Stimulated activated CD4-positive, alpha-beta T cell treated with anti-CD3 and anti-CD28 coated beads, Interleukin-2, amount 100 ng/mL, for 24 hours (primary cell): ENCODE measurements at places on chromosomes 2 and 18.

GRCh38 chr2:136206613-136207012, 88.7 kb upstream of the CXCR4 start:
- DNase-seq: no peak

DNA sequence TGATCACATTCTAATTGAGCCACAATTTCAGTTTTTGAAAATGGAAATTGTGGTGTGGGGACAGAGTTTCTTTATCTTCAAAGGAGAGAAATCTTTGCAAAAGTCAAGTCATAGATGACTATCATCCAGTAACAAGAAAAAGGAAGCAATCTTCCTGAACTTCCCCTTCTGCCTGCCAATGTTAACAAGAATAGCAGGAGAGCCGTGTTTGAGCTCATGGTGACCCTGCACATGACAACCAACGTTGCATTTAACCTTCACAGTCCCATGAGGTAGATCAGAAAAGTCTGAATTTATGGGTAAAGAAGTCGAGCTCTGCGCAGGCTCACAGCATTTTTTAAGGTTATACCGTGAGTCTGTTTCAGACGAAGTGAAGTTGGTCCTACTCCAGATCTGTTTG, 454.9 kb downstream of the LPIN1 start:
- no peak for DNase-seq

DNA sequence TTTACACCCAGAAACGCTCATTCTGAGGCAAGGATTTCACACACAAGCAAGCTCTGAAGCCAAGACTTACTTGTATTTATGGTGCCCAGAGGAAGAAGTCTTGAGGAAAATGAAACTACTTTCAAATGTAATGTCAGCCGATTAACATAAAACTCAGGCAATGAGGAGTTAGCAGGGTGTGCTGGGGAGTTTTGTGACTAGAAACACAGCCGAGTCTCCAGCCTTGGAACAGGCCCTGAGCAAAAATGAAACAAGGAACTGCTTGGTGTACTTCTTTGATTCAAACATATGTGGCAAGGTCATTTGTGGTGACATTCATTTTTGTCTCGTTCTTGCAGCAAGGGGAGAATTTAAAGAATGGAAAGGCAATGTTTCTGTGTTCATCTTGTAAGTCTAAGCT, 4.5 kb downstream of the DYTN start:
- no peak for DNase-seq

DNA sequence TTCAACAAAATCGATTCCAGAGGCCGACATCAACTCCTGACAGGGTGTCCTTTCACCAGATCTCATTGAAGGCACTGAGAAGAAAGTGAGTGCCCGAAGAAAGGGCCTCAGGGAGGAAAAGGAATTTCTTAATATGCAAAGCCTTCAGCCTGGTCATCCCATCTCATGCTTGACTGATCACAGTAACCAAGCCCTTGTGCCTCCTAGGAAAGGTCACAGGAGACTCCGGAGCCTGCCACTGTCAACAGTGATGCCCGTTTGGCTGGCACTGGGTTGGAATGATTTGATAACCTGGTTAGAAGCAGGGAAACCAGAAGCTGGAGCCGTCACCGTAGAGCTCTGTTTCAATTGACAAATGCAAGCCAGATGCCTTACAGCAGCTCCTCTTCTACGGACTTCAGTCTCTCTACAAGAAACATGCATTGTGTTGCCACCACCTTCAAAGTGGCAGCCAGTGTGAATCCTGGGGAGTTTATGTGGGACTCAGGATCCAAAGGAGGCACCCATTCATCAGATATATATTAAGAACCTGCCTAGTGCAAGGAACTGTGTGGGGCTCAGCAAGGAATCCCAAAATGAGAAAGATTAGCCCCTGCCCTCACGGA, 24.6 kb downstream of the COX7A2L start:
- DNase-seq: no peak

GRCh38 chr18:49613641-49614151, 51.8 kb downstream of the LIPG start:
- no peak for DNase-seq

DNA sequence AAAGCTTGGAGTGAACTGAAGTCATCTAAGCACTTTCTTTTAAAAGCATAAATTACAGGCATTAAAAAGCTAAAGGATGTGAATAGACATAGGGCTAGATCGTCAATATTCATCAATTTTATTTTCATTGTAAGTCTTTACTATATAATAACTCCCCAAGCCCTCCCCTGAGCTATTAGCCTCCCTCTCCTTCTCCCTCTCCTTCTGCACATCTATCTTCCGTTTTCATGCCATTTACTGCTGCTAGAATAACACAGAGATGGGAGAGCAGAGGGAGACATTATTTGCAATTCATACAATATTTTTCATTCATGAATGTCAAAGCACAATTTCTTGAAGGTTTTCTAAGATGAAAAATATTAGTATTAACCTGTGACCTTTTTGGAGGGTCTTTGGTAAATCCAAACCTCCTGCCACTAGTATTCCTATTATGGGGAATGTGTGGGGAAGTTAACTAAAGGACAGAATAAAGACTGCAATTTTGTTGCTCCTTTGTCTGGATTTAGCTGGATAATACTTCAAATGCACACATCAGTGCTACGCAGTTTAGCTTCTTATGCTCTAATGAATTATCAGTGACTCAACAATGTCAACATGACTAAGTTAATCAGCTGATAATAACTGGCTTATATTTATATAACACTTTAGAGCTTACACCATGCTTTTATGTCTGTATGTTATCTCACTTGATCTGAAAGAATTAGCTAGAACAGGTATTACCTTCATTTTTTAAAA, 28.2 kb upstream of the MFF start:
- no peak for DNase-seq

DNA sequence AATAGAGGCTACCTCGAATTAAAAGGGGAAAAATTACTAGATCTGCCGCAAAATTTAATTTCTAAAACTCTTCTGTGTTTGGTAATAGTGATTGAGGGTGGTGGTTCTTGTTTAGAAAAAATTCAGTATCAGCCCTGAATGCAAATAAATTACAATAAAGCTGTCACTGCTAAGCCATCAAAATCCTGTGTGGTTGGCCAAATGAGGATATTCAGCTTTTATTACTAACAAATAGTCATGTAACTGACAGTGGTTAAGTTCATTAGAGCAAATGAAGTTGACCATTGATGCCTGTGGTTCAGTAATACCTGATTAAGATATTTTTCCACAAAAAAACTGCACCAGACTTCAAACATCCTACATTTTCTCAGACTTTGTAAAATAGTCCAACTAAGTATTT, 14.4 kb downstream of the PPP1CB start:
- DNase-seq: no peak

- no peak for DNase-seq
Observed at GRCh38 chr18:55405893-55406406, 182.0 kb downstream of the TCF4 start.

GRCh38 chr2:145741636-145742035, 1221.7 kb upstream of the ZEB2 start:
- no peak for DNase-seq

- DNase-seq: no peak
Observed at GRCh38 chr2:238786792-238787490, 60.9 kb upstream of the TWIST2 start.

DNA sequence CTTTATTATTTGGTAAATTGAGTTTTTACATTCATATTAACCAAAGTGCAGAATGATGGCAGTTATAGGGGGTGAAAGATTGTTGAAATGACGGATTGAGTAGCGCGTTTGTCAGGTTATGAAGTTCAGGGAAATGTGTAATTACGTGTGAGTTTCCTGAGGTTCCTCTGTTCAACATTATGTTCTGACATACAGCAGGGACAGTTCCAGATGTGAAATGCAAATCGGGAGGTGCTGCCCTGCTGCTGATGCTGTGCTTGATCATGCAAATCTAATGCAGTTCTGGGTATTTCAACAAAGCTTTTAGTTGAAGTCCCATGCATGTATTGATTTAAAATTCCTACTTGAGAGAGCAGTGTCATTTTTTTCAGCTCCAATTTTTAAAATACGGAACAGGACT, 57.9 kb downstream of the CDH7 start:
- DNase-seq: no peak

DNA sequence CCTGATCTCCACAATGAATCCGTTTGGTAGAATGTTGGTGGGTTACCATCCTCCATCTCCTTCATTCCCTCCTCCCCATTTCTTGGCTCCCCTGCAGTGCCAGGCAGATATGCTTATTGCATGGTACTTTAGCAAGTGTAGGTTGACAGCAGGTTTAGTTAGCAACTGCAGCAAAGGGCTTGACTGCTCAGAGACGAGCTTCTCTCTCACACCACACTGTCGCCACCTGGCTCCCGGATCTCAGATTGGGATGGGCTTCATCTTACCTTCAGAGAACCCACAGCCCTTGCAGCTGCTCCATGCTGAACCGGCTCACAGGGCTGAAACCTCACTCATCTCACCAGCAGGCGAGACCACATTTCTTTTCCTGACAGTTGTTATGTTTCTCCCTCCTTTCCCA, 88.8 kb downstream of the VWA3B start:
- no peak for DNase-seq

DNA sequence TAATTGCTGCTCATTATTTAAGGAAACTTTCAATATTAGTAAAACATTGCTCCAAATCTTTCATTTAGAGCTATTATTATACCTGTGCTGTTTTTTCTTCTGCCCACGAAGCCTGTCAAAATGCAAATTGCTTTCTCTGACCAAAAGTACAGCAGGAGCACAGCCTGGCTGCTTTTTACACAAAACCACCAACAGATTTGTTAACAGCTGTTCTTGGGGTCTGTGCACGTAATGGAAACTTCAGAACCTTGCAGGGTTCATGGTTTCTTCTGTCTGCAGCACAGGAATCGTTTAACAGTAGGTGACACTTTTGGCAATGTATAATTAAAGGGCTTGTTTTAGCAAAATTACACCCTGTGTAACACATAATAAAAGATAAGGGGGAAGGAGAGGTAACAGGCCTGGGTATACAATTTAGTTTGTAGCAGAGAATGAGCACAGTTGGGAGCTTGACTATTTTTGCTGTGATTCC, 447.3 kb downstream of the KCNJ3 start:
- no peak for DNase-seq

DNA sequence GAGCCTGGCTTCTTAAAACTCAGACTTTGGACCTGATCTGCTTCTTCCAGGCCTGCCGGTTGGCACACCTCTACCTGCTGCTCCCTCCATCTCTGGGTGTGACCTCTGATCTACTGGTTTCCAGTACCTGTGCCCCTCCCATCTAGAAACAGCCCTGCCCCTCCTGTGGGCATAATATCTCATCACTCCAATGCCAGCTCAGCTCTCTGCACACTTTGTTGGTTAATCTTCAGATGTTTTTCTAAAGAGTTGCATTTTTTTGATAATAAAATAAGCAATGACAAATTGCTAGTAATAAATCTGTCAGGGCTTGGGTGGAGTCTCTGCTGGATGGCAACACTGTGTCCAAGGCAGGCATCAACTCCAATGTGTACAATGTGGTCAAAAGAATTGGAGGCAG, 89.6 kb upstream of the PPP1CB start:
- DNase-seq: no peak

DNA sequence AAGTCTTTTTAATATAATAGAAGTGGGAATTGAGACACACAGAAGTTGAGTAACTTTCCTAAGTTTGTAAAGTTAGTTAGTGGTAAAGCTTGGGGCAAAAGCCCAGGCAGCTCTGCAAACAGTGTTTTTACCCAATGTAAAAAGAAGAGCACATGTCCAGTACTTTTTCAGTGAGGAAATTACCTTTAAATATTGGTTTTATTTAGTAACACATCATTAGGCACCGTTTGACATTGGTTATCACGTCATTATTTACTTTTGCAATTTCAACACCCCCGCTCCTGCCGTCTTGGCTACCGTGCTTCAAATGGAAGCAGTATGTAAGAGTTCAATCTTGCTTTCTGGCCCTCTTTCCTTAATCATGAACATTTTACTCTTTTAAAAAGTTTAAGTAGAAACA, 807.9 kb downstream of the EPHA4 start:
- no peak for DNase-seq
